ENCODE measurements at places on chromosomes 6 and 20.

GRCh38 chr6:108801366-108801765, 46.9 kb upstream of the ARMC2 start:
- no peak for DNase-seq

GRCh38 chr6:152783217-152783878, 32.8 kb downstream of the VIP start:
- no peak for DNase-seq

- no peak for DNase-seq
These were observed 94.9 kb downstream of the OGFRL1 start for GRCh38 chr6:71383476-71383875.

- peak; percentile 70 for DNase-seq
These were observed 320.8 kb downstream of the SOX4 start for GRCh38 chr6:21914121-21914973.

DNA sequence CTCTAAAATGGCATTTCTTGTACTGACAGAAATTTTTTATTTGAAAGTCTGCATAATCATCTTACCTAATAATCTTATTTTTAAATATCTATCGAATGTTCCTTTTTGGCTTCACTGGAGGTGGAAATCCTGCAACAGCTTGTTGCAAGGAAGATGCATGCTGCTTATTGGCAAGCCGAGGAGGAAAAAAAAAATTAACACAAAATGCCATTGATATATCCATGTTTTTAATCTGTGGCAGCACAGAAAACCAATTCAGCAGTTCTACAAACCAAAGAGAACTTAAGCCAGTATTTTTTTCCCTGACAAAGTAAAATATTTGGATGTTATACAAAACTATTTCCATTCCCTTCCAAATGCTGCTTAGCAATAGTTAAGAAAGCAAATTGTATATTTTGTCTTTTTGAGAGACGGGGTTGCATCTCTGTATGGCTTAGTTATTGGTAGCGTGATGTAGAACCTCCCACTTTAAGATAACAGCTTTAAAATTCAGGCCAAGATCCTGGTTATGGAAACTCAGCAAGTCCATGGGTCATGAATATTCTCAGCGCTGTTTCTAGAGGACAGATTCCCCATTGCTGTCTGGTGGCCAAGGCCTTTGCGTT, 231.4 kb downstream of the TMEM242 start:
- DNase-seq, result no peak

DNA sequence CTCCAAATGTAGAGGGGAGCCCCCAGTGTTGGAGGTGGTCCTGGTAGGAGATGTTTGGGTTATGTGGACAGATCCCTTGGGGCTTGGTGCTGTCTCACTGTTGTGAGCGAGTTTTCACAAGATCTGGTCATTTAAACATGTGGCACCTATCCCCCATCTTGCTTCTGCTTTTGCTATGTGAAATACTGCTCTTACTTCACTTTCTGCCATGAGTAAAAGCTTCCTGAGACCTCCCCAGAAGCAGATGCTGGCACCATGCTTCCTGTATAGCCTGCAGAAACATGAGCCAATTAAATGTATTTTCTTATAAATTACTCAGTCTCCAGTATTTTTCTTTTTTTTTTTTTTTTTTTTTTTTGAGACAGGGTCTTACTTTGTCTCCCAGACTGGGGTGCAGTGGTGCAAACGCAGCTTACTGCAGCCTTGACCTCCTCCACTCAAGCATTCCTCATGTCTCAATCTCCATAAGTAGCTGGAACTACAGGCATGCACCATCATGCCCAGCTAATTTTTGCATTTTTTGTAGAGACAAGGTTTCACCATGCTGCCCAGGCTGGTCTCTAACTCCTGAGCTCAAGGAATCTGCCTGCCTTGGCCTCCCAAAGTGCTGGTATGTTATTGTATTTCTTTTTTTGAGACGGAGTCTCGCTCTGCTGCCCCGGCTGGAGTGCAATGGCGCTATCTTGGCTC, 177.1 kb downstream of the ALDH8A1 start:
- DNase-seq, result no peak

GRCh38 chr6:62613928-62614327, 327.9 kb upstream of the KHDRBS2 start:
- DNase-seq, result no peak

DNA sequence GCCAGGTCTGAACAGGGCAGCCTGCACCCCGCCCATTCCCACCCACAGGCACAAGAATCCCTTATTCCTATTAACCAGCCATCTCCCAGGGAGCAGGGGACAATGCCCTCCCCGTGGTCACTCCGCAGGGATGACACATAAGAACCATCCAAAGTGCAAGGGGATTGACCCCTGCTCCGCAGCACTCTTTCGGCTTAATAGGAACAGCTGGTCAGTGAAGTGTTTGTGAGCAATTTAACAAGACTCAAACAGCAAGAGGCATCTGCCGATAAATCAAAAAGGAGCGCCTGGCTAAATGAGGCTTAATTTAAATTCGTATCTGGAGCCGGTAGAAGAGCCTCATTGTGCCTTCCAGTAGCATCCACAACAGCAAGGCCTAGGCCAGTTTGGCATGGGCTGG, 389.4 kb downstream of the RNGTT start:
- no peak for DNase-seq

- DNase-seq, result no peak
These were observed 2.1 kb downstream of the GOPC start for GRCh38 chr6:117600008-117600743.

DNA sequence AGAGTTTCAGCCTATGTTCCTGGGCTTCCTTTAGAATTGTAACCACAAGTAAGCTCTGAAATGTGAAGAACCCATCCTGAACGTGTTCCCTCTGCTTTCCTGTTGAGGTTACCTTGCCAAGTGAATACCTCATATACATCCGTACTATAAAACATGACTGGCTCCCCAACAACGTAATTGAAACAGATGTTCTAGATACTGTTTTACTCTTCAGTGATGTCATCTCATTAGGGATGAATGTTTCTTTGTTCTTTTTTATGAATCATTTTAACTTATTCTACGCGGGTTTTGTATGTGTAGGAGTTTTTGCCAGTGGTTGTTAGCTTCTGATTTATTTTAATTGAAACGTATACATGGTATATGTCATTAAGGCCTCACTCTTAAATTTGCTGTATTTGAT, 166.8 kb downstream of the SAMD5 start:
- DNase-seq, result no peak

GRCh38 chr6:17032590-17032987, 69.3 kb upstream of the STMND1 start:
- no peak for DNase-seq

DNA sequence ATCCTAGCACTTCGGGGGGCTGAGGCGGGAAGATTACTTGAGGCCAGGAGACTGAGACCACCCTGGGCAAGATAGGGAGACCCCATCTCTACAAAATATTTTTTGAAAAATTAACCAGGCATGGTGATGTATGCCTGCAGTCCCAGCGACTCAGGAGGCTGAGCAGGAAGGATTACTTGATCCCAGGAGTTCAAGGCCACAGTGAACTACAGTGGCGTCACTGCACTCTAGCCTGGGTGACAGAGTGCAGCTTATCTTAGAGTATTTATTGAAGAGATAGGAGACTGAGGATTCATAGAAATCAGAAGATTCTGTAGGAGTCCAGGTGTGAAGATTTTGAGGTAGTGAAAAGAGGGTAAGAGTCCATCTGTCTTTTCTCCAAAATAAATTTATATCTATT, 45.0 kb downstream of the SLC17A5 start:
- DNase-seq, result no peak

DNA sequence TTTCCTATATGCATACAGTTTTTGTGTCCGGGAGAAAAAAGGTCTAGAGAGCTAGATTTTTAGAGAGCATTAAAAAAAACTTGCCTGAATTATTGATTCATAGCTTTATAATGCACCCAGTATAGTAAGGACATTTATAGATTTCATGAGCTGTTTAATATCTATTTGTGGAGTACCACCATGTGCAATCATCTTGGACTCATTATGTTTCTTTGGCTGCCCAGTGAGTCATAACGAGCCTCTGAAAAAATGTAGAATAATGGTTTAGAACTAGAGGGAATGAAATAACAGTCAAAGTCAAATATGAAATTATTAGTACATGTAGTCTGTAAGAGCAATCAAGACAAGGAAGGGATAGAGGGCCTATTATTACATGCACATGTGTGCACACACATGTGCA, 350.0 kb downstream of the CD83 start:
- no peak for DNase-seq

DNA sequence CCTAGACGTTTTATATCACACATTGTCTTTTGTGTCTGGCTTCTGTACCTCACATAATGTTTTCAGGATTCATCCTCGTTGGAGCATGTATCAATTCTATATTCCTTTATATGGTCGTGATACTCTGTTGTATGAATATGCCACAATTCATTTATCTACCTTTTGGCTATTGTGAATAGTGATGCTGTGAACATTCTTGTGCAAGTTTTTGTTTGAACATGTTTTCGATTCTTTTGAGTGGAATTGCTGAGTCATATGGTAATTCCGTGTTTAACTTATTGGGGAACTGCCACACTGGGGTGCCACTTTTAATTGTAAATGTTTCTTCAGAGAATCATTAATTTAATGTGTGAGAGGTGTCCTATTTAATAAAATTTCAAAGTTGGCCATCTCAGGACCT, 101.2 kb downstream of the SLC35B3 start:
- no peak for DNase-seq

GRCh38 chr6:42269553-42269952, 51.9 kb upstream of the MRPS10 start:
- no peak for DNase-seq

- DNase-seq, result no peak
These were observed 91.7 kb upstream of the KCNQ5 start for GRCh38 chr6:72530152-72530551.

DNA sequence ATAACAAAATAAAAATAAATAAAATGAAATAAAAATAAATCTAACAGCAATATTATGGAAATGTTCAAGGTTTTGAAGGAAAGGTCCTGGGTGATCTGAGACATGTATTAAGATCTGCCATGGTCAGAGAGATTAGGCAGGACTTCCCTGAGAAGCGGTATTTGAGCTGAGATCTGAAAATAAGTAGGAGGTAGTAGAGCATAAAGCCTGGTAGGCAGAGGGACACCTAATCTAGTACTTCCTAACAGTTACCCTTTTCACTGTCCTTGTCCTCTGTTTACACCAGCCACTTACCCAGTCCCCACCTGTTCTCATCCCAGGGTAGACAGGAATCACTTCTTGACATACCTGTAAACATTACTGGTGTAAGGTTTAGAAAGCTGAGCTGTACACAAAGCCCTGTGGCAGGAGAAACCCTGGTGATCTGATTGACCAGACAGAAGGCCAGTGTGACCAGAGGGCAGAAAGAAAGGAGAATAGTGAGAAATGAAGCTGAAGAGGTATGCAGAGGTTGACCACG, 8.3 kb upstream of the ZNF318 start:
- DNase-seq, result no peak

DNA sequence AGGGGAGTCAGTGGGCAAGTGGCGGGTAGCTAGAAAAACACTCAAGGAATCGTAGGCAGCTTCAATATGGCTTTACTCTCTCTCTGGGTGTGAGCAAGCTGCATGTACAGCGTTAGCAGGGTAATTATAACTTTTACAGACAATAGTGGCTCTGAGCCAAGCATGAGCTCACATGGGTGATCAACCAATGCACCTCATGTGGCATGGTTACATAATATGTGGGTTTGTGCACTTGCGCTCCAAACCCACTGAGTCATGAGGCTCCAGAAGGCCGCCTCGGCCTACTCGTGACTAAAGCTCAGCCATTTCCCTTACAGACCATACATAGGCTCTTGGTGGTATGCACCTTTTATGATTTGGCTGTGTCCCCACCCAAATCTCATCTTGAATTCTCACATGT, 78.4 kb upstream of the FBXL4 start:
- no peak for DNase-seq

GRCh38 chr6:152368751-152369624, 268.2 kb downstream of the SYNE1 start:
- no peak for DNase-seq

GRCh38 chr20:38454556-38455473, 17.8 kb upstream of the RALGAPB start:
- no peak for DNase-seq

- DNase-seq, result no peak
These were observed 34.6 kb downstream of the FBXO5 start for GRCh38 chr6:152948150-152948768.

- no peak for DNase-seq
These were observed 5.8 kb downstream of the TFAP2C start for GRCh38 chr20:56634735-56635385.

DNA sequence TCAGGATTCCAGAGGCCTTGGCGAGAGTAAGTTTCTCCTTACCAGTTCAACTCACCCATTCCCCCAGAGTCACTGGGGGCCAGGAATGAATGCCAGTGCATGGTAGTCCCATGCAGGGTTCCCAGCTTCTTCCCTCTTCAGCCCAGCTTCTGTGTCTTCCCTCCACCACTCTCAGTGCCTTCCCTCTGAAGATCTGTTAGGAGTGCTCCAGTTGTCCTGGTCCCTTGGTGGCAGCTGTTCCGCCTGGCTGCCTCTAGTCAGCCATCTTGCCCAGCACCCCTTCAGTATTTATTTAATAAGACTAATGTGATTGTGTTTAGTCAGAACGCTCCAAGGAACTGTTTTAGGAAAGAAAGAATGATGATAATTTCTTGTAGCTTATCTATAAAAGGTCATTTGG, 23.1 kb downstream of the FIG4 start:
- DNase-seq, result no peak

DNA sequence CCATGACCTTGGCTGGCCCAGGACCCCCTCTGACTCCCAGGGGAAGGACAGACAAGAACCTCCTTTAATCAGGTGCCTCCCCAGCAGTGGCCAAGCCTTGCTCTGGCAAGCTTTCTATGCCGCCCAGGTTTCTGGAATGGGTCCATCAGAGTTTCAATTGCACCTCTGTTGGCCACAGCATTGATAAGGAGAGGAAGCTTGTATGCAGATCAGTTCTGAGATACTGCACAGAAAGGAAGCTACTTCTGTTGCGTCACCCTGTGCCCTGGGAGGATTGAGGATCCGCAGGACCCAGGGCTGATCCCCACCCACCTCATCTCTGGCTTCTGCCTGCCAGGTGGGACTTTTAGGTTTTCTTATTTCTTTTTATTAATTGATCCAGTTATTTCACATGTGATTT, 167.2 kb downstream of the TFAP2C start:
- no peak for DNase-seq

GRCh38 chr6:71406865-71407860, 118.6 kb downstream of the OGFRL1 start:
- no peak for DNase-seq

DNA sequence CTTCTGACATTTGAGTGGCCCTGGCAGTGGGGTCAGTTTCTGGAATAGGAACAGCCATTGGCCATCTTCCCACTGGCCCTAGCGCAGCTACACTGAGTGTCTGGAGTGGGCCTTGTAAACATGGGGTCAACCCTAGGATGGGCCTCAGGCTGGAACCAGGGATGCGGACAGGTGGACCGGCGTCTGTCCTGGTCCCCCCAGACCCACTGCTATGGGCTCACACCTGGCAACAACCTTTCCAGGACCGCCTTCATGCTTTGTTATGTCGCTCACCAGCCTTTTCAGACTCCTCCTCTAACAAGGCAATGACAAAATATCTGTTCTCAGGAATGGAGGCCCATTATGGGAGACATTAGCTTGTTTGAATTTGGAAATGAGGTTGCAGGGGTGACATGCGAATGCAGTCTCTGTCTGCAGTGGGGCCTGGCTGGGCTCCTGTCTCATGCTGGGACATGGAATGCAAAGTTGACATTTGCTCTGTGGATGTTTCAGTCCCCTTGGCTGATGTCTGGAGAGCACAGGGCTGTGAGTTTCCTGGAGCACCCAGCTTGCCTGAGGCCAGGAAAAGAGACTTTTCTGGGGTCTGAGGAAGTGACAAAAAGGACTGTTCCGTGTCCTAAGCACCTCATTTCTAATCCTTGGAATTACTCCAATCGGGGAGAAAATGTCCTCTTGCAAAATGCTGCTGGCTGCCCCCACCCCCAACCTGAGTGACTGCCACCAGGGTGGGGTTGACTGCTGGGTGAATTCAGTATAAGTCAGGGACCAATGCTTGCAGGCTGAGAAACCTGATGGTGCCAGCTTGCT, 98.7 kb upstream of the PMEPA1 start:
- DNase-seq, result no peak

Data from stimulated activated CD4-positive, alpha-beta T cell treated with anti-CD3 and anti-CD28 coated beads, Interleukin-2, amount 100 ng/mL, for 24 hours (primary cell).